Stimulated activated CD4-positive, alpha-beta T cell treated with anti-CD3 and anti-CD28 coated beads, Interleukin-12 subunit alpha, Interleukin-12 subunit beta, amount 100 ng/mL, for 4 hours (primary cell): ENCODE measurements at places on chromosomes 2 and 18.

GRCh38 chr2:27082773-27083409, 3.7 kb upstream of the KHK start:
- DNase-seq: no peak

- DNase-seq: no peak
Measured at GRCh38 chr2:69645031-69645431, 1.5 kb upstream of the AAK1 start.

DNA sequence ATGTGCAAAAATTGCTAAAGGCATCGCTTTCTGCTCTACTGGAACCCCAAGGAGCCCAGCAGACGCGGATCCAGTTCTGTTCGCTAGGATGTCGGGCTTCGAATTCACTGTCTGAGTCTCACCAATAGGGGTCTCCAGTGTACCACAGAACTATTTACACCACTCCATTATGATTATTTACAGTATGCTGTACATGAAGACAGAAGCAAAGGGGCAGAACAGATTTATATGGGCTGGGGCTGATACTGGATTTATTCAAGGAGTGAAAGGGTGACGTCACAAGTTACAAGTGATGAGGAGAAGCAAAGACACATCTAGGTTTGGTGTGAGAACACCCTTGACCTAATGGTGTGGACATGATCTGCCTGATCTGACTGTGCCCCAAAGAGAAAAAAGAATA, 185.3 kb upstream of the ATP5MC3 start:
- no peak for DNase-seq

- DNase-seq: no peak
Measured at GRCh38 chr2:52222128-52222527, 1190.2 kb upstream of the NRXN1 start.

DNA sequence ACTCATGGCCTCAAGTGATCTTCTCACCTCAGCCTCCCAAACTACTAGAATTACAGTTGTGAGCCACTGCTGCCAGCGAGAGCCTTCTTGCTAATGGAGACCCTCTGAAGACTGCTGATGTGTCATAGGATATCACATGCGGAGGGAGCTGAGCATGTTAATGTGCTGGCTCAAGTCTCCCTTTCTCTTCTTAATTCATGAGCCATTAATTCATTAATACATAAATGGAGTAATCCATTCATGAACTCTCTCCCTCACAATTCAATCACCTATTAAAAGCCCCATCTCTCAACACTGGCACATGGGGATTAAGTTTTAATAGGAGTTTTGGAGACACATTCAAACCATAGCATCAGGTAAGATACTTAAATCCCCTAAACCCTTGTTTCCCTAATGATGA, 54.8 kb downstream of the SYT4 start:
- DNase-seq: no peak

GRCh38 chr2:120418174-120418787, 72.3 kb downstream of the INHBB start:
- DNase-seq: no peak

- no peak for DNase-seq
Measured at GRCh38 chr2:184308706-184309105, 289.6 kb upstream of the ZNF804A start.
